ENCODE measurements at places on chromosomes 2 and 18.
A peak's percentile ranks its signal among the peaks of the same experiment; 100 is the strongest.

GRCh38 chr2:242019344-242019743 lies 149.8 kb downstream of the RTP5 start:
- no peak for DNase-seq

DNA sequence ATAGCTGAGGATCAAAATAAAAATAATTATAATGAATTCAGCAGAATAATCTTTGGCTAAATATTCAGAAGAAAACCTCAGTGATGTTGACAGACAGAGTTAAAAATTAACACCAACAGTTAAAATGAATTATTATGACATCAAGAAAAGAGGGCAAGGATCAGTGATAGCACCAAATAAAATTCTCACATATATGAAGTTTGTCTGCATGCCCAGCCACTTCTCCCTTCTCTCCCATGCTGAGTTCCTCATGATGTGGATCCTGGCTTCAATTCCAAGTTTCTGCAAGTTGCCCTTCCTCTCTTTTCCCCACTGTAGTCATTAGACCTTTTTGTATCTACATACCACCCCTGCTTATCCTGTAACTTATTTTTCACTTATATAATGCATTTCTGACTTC lies 6.8 kb downstream of the STRADB start:
- DNase-seq, result no peak

DNA sequence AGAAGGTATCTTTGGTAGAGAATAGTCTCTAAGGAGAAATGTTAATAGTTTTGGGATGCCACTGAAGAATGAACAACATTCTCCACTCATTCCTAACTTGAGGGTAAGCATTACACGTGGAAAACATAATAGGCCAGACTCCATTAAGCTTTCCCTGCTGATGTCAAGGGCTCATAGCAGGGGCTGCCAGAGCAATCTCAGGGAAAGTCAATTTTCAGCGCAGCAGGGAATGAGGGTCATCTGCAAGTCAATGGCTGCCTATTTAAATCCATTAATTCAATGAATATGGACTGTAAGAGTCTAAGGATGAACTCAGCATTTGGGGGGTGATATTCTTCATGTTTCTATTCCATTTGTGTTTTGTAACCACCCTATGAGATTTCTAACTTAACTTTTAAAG lies 144.2 kb upstream of the ARL4C start:
- no peak for DNase-seq

DNA sequence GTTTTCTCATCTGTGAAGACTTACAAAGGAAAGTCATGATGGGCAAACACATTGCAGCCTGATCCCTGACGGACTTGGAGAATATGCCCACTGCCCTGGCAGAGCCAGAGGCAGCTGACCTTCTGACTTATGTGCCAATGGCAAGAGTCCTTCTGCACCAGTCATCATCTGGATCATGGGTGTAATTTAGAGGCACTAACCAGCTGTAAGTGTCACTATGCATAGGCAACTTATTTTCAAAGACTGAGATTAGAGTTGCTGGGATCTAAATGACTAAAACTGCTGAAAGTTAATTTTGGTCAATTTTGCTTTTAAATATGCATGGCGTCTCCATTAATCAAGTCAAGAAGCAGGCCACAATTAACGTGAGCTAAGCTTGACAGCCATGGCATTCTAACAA lies 261.2 kb downstream of the BCL11A start:
- DNase-seq, result no peak

- DNase-seq, result no peak
These were observed 39.4 kb downstream of the SLC8A1 start for GRCh38 chr2:40412456-40412855.

DNA sequence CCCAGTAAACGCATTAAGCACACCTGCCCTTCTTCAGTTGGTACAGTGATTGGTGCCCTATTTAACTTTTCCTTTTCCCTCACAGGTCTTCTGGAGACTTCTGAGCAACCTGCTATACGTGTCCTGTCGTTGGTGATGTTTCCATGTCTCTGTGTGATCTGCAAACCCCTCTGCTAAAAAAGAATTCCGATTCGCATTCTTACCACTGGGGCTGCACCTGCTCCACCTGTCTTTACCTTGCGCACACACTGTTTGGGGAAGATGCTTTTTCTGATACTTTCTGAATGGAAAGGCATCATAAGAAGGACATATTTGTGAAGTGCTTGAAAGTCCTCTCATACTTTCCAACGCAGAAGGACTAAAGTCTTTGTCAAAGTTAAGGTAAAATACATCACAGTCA lies 323.9 kb upstream of the SOX11 start:
- DNase-seq, result no peak

DNA sequence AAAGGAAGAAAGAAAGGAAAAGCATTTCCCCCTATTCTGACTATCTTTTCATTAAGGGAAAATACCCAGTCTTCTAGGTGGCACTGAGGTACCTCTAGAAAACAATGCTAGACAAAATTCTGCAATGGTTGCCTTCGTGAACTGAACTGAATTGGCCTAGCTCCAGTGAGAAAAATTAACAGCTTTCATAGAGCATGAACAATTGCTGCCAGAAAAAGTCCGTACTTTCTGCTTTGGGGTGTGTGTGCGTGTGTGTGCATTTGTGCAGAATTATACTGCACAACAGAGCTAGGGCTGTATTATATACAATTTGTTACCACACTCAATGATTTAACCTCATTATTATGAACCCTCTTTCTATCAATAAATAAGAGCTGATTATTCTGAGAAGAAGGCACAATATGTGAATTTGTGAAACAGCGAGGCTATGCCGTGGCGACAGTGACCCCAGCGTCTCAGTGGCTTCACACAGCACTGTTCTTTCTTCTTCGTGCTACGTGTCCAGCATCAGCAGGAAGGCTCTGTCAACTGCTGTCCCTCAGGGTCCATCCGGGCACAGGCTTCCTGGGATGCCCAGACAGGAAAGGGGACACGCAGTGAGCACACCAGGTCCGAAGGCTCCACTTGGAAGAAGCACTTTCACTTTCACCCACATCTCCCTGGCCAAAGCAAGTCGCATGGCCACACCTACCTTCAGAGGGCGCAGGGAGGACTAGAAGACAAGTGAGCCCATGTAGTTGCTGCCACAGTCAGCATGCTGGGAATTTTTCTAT lies 47.5 kb downstream of the PTGR3 start:
- DNase-seq, result peak; percentile 10

GRCh38 chr2:38106405-38107094 lies 30.6 kb upstream of the CYP1B1 start:
- no peak for DNase-seq

DNA sequence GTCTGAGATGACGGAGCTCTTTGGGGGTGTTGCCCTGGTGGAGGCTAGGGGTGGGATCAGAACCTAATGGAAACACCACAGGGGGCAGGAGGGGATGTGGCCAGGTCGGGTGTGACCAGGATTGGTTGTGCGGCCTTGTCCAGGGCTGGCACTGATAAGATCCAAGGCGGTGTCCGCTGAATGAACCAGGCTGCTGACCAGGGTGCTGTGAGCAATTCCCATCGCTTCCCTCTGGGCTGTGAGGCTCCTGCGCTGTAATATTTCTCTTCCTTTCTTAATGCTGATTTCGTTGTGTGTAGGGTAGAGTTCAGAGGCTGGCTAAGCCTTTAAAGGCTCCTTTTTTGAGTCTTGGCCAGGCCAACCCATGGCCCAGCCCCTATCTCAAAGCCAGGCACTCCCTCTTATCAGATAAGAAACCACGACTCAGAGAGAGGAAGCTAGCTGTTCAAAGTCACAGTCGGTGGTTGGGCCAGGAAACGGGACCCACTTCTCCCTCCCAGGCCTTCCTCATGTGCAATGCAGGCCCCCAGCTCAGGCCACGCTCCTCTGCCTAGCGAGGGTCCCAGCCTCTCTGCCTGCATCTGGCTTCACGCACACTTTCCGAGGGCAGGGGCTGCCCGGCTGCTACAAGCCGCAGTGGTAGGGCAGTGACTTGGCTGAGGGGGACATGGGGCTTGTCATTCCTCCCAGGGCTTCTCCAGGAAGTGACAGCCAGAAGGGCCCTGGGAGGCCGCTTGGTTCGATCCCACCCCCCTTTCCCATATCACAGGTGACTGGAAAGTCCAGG lies 26.0 kb upstream of the FOSL2 start:
- DNase-seq, result no peak

GRCh38 chr18:58609536-58609993 lies 19.3 kb downstream of the ALPK2 start:
- DNase-seq, result peak; percentile 17

DNA sequence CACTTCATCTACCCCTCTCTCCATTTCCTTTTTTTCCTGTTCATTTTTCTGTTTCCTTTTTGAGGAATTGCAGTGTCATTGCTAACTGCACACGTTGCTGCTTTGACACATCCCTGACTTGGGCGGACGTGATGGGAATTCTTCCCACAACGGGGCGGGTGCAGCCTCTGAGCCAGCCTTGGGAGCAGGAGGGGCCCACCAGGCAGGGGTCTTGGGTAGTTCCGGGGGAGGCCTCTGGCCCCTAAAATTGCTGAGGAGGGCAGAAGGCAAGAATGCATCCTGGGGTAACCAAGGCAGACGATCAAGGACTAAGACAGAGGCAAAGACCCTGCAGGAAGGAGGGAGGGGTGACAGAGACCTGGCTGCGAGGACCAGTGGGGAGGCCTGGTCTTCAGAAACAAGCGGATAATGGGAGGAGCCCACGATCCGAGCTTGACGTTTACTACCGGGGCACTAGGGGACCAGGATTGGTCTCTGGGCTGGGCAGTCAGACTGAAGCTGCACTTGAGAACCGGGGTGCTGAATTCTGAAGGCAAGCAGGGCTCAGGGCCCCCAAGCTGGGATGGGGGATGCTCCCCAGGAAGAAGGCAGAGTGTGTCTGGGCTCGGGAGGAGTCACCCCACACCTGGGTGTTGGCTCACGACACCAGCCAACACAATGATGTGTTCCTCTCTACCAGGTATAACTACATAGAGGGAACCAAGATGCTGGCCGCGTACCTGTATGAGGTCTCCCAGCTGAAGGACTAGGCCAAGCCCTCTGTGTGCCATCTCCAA lies 14.8 kb upstream of the CNDP1 start:
- DNase-seq, result no peak

DNA sequence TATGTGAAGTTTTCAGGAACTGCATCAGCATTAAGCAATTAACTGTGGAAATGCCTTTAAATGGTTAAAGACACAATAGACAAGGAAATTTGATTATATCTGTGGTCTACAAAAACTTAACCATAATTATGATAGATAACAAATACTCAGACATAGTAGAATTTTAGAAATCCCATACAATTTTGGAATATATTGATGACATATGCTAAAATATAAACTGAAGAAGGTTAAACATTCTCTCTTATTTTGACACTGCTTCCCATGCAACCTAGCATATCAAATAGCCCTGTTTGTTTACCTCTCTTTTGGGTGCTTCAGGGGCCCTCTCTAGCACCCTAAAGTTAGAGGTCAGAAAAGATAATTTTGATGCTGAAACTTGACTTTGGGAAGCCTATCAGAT lies 1274.8 kb upstream of the SLC39A10 start:
- DNase-seq, result no peak

- no peak for DNase-seq
These were observed 906.7 kb downstream of the NRXN1 start for GRCh38 chr2:50125246-50125645.

GRCh38 chr18:3585656-3586509 lies 135.9 kb downstream of the TGIF1 start:
- peak; percentile 26 for DNase-seq

- DNase-seq, result no peak
These were observed 360.6 kb downstream of the ZNF521 start for GRCh38 chr18:24991141-24992060.

- no peak for DNase-seq
These were observed 1.6 kb downstream of the IL1R1 start for GRCh38 chr2:102144128-102144527.

DNA sequence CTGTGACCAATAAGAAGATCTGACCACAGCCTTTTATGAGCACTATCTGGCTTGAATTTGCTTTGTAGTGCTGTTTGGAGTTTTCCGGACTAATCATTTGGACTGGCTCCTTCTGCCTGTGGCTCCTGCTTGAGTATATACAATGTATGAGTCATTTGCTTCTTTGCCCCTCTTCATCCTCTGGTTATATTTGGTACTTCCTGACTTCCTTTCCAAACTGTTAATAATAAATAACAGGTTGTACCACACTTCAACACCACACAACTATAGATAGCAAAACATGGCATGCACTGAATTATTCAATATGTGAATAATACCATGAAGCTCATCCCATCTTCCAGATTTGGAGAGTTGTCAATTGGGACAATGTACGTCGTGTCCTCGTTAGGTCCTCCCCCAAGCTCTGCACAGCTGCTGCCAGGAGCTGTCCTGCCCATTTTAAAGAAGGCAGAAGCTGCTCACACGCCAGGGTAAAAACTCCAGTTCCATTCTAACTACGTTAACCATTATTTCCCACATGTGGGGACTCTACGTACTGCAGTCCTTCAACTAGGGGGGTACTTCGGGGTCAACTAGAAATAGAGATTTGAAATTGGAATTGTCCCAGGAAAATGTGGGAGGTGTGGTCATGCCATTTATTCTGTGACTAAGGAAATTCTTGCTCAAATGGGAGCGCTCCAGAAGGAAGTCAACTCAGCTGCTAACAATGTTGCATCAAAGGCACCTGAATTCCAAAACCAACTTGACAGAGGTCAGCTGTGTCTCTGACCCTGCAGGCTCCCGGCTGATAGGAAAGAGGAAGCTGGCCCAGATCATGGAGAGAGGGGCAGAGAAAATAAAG lies 38.1 kb downstream of the ST8SIA5 start:
- DNase-seq, result no peak

DNA sequence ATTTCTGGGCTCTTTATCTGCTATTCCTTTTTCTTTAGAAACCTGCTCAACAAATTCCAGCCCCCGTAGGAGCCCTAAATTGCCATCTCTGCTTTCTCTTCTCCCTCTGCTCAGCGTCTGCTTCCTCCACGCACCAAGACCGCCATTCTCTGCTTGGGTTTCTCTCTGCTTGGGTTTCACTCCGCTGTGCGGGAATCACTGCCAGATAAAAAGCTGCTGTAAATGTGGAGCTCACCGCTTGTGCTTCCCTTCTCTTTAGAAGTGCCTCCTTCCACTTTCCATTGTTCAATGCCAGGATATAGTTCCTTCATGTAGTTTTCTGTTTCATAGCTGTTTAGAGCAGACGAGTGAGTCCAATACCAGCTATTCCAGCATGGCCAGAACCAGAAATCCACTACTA lies 45.9 kb downstream of the TMEM237 start:
- DNase-seq, result no peak

- no peak for DNase-seq
These were observed 259.4 kb upstream of the SIX2 start for GRCh38 chr2:45268631-45269030.

- no peak for DNase-seq
These were observed 2.7 kb downstream of the NABP1 start for GRCh38 chr2:191680639-191681038.

GRCh38 chr18:6482198-6482977 lies 67.7 kb upstream of the L3MBTL4 start:
- peak; percentile 17 for DNase-seq

- DNase-seq, result no peak
These were observed 4.9 kb downstream of the KLHL30 start for GRCh38 chr2:238143239-238143951.

DNA sequence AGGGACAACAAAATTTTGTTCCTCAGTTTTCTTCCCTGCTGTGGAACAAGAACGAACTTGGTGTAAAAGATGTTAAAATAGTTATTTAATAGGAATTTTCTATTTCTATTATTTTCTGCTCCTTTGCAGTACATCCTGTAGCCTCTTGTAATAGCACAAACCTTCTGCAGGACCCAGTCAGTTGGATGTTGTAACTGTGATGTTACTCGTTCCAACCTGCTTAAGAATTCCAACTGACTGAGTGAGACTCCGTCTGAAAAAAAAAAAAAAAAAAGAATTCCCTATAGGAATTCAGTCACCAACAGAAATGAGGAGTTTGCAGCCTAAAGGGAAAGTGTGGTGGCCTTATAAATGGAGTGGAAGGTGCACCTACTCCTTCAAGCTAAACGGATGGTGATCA lies 46.4 kb upstream of the CDH20 start:
- no peak for DNase-seq
